ENCODE measurements at places on chromosomes 6 and 20.

GRCh38 chr6:19524366-19525186, 312.6 kb upstream of the ID4 start:
- DNase-seq = no peak

GRCh38 chr20:5737966-5738365, 12.2 kb upstream of the SHLD1 start:
- DNase-seq = no peak

DNA sequence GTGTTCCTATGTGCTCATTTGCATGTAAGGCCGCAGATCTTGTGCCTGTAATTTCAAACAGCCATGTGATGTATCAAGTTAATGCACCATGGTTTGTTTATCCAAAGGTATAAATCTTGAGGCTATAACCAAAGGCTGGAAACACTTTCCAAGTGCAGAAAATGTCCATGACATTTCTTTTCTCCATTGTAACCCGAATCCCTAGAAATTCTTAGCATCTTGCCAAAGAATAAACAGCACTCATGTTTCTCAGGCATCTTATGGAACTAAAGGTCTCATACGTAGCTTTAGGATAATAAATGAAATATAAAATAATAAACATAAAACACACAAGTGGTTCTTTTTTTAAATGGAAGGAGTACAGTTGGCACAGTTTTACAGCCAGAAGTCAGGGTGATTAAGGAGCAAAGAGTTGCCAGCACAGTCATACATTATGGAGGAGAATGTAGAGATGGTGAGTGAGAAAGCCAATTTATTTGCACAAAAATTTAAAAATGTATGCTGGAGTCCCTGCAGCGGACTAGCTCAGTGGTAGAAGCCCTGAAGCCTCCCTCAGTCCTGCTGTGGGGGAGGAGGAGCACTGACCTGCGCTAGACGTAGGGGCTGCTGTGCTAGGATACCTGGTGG, 18.0 kb downstream of the CDH26 start:
- no peak for DNase-seq

GRCh38 chr20:21719592-21720214, 14.2 kb downstream of the PAX1 start:
- peak; percentile 77 for DNase-seq

DNA sequence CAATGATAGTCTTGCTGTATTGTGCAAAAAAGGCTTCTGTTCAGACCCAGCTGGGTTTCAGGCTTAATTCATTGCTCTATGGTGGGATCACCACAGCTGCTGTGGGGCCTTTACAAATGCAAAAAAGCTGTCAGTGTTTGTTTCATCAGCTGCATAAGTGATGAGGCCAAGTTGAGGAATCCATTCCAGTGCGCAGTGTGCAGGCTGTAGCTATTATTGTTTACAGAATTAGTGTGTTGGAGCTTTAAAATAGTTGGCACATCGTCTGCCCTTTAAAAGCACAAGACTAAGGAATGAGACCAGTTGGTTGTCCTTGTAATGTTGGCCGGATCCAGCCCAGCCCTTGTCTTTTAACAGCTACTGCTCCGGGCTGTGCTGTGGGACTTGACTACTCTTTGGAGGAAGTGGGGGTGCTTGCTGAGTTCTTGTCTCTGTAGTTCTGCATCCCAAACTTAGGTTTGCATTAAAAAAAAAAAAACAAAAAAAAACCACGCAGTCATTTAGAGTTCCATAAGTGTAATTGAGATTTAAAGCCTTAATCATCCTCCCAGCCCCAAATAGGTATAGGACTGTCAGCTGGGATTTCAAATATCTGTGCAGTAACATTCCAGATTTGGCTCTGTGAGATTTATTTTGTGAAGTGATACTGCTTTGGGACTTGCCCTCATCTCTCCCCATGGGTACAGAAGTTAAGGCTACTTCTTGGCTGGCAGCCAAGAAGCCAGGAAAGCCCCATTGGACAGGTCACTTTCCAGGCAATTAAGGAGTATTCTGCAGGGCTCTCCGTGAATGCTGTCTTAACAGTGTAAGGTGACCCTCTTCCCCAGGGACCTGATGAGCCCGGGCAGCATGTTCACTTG, 19.3 kb downstream of the JARID2 start:
- DNase-seq = peak; percentile 79

DNA sequence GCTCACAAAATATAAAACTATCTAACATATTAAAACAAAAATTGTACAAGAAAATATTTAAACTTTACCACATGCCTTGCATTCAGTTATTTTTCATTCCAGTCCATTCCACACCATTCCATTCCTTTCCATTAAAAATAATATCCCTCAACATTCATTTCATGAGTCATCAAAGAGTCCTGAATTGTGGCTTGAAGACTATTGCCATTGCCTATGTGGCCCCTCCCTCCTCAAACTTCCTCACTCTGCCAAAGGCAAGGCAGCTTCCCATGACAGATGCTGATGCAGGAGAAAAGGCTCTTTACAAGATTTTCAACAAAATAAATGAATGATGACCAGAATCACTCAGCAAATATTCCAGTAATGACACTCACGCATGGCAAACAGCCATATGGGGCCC, 31.7 kb downstream of the IL20RA start:
- DNase-seq = no peak

- no peak for DNase-seq
Measured at GRCh38 chr6:39350723-39351505, 28.4 kb upstream of the KCNK16 start.

DNA sequence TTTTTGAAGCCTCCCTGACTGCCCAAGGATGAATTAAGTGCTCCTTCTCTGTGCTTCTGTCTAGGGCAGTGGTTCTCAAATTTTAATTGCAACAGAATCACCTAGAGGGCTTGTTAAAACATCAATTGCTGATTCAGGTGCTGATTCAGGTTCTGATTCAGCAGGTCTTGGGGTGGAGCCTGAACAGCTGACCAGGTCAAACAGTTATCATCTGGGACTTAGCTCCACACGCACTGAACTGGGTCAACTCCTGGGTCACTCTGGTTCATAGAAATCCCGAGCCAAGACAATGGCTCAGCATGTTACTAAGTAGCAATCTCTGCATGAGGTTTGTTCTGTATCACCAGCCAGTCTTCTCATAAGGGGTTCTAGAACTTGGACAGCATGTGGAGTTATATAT, 192.3 kb downstream of the GJA1 start:
- DNase-seq = no peak

DNA sequence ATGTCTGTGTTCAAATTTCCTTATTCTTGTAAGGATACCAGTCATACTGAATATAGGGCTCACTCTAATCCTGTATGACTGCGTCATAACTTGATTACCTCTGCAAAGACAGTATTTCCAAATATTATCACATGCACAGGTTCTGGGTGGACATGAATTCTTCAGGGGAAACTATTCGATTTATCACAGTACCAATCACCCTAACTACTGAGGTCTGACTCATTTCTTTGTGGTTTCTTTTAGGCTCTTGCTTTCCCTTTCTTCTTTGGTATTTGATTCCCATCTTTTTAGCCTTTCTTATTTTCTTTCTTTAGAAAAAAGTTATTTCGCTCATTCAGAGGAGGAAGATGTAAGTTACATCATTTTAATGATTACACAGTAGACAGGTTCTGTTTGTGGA, 40.3 kb upstream of the TBX18 start:
- no peak for DNase-seq

- DNase-seq = no peak
Measured at GRCh38 chr6:41122918-41123317, 31.2 kb downstream of the TREML1 start.

DNA sequence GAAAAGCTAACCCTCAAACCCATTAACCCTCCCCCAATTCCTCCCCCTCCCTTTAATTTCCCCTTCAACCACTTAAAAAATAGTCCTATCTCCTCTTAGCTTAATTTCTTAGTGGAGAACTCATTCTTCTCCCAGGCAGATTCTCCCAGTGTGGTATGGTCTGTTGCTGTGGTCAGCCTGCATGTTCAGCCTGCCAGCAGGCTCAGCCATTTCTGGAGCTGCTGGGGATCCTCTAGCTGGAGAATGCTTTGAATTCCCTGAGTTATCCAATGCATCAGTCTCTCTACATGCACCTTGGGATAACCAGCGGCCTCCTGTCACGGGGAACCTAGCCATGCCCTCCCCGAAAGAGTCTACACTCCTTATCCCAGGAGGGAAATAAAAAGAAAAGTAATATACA, 375.4 kb upstream of the RSPO3 start:
- DNase-seq = no peak

GRCh38 chr20:11454966-11455799, 462.5 kb upstream of the BTBD3 start:
- DNase-seq = no peak

- peak; percentile 53 for DNase-seq
Measured at GRCh38 chr6:110053395-110054240, 75.5 kb downstream of the GPR6 start.

DNA sequence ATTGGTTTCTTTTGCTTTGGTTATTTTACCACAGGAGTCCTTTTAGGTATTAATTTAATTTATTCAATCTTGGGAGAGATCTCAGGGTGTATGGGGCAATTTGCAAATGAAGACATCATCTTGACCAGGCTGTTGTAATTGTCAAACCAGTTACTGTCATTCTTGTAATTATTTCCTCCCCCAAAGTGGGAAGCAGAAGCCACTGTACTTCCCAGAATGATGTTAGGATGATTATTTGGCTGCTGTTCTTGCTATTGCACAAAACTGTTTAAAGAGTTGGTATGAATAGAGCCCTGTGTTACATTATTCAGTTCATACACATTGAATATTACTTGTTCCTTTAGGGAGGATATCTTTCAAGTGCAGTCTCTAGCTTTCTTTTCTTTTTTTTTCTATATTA, 1.7 kb downstream of the TAAR6 start:
- DNase-seq = no peak

DNA sequence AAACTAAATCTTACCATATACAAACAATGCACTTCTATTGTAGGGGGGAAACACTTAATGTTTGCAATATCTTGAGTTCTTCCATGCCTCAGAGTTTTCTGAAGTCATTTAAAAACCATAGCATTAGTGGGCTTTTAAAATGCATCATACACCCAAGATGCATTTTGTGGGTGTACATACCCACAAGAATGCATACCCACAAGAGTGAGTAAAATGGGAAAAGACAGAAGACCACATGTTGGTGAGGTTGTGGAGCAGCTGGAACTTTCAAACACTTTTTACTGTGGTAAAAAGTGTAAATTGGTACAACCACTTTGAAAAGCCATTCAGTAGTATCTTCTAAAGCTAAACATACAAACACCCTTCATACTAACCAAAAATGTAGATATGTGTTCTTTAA, 57.5 kb downstream of the CYB5R4 start:
- DNase-seq = no peak

- no peak for DNase-seq
Measured at GRCh38 chr20:54849741-54850140, 374.3 kb downstream of the DOK5 start.

- DNase-seq = no peak
Measured at GRCh38 chr6:131161987-131162386, 26.7 kb downstream of the AKAP7 start.

GRCh38 chr6:105191351-105191750, 11.5 kb upstream of the POPDC3 start:
- no peak for DNase-seq

DNA sequence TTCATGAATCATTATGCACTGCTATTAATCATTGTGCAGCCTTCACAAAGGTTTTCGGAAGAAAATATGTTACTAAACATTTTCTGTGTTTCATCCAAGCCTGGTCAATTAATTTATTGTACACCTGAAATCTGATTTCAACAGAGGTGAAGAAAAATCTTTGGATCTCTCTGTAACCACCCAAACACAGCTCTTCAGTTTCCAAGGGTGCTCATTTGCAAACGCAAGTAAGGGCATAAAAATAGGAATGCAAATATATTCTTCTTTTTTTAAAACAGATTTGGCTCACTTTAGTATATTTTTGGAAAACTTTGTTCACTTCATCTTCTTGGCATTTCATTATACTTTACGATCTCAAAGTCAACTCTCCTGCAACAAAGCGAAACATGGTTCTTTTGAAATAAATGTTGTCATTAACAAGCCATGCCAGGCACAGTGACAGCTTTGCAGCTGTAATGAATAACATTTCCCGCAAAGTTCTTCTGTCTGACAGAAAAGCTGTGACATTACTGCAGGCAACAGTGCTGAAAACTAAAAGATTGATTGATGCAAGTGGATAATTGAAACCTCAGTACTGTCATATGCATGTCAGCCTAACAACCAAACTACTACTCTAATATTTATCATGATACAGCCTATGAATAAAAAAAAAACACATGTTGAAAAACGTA, 348.3 kb downstream of the FRK start:
- DNase-seq = no peak

- no peak for DNase-seq
Measured at GRCh38 chr6:28081486-28081751, 1.1 kb downstream of the ZNF165 start.

- no peak for DNase-seq
Measured at GRCh38 chr20:19407736-19408135, 195.3 kb downstream of the SLC24A3 start.

DNA sequence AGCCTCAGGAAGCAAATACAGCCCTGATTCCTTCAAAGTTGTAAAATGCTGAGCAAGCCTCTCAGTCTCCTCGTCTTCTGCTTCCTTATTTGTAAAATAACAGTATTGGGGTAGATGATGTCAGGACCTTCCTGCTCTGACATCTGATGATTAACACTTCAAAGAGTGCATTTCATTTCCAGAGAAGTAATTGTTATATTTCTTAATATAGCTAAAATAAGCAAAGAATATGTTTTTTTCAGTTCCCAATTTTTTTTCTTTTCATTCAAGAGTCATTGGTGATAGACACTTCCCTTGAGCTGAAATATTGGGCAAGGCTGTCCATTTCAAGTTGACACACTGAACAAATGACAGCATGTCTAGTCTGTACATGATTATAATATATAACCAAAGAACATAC, 53.4 kb downstream of the SLX4IP start:
- no peak for DNase-seq

DNA sequence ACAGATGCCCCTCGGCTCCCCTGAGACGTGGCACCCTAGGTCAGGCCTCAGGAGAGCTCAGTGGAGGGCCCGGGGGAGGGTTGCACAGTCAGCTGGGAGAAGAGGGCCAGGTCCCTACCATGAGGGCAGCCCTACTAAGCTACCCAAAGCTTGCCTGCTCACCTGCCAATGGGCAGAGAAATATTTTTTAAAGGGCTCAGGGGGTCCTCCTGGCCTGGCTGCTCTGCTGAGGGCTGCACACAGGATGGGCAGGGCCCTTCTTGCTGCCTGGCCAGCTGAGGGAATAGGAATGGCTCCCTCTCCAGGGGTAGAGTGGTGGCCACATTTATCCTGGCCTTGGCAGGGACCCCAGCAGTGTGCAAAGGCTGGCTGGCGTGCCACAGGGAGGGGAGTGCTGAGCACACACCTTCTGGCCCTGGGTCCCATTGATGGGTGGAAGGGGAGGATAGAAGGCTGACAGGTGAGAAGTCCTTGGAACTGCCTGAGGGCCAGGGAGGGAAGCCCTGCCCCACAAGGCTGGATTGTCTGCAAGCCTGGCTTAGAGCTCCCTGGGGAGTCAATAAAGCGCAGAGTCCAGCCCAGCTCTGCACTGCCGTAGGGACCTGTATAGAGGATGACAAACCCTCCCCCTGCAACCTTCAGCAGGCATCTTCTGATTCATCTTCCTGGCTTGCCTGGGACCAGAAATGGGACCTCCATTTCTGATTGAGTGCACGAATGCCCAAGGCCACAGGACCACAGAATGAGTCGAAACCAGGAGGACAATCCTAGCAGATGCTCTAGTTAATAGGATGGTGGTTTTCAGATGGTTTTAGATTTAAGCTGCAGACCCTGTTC, 62.1 kb downstream of the NOL4L start:
- peak; percentile 29 for DNase-seq

- DNase-seq = no peak
Measured at GRCh38 chr20:1846876-1847275, 48.3 kb upstream of the SIRPA start.
